Nasal cavity respiratory epithelium epithelial cell of viscerocranial mucosa (primary cell): ENCODE measurements at places on chromosomes 12 and 14. TPM values are rescaled to one million over a fixed set of nuclear protein-coding genes. Genes with fewer than 3 reads are reported as not detected.

Gene HHIPL1
- 1.0 and 1.7 TPM in 2 replicates for total RNA-seq

Gene TAC3
- not detected in 2 replicates for total RNA-seq

Gene VAMP1
- total RNA-seq, result 1.6 and 2.1 TPM in 2 replicates

Gene TSPAN19
- total RNA-seq, result not detected in 2 replicates

Gene PCED1B
- 1.7 and 2.6 TPM in 2 replicates for total RNA-seq

Gene KRT5
- 6,718 and 16,450 TPM in 2 replicates for total RNA-seq

Gene A2ML1
- 45.6 and 135 TPM in 2 replicates for total RNA-seq

Gene SPIC
- not detected in 2 replicates for total RNA-seq

Gene CYP46A1
- 0.07 TPM in 1 of 2 replicates, not detected in the other for total RNA-seq

Gene DIO2
- total RNA-seq, result 0.07 and 0.68 TPM in 2 replicates

Gene FGF6
- not detected in 2 replicates for total RNA-seq

Gene OSGEP
- total RNA-seq, result 15.0 and 17.6 TPM in 2 replicates

Gene LYSET
- 14.0 and 15.4 TPM in 2 replicates for total RNA-seq

Gene CLEC1A
- total RNA-seq, result not detected in 2 replicates

Gene PAH
- total RNA-seq, result not detected in 2 replicates

Gene GPR135
- total RNA-seq, result 0.34 and 1.6 TPM in 2 replicates

Gene TMEM63C
- 1.4 and 7.9 TPM in 2 replicates for total RNA-seq

Gene TMEM229B
- 0.68 and 4.8 TPM in 2 replicates for total RNA-seq

Gene MYO1H
- under 0.01 TPM in 1 of 2 replicates, not detected in the other for total RNA-seq

Gene PZP
- total RNA-seq, result not detected in 2 replicates

Gene OR4E1
- total RNA-seq, result not detected in 2 replicates

Gene CNTN1
- 0.21 and 1.0 TPM in 2 replicates for total RNA-seq

Gene GPR84
- total RNA-seq, result 0.07 TPM in 1 of 2 replicates, not detected in the other

Gene SNX6
- 110 and 121 TPM in 2 replicates for total RNA-seq

Gene BATF
- total RNA-seq, result 9.6 TPM in 1 of 2 replicates, not detected in the other

Gene SLC6A15
- total RNA-seq, result 40.5 and 86.1 TPM in 2 replicates

Gene KLRD1
- under 0.01 and 0.50 TPM in 2 replicates for total RNA-seq

Gene DDX51
- 8.2 and 9.1 TPM in 2 replicates for total RNA-seq

Gene PGAM5
- total RNA-seq, result 63.9 and 80.0 TPM in 2 replicates

Gene GPRC5D
- not detected in 2 replicates for total RNA-seq

Gene RHEBL1
- 0.36 and 1.0 TPM in 2 replicates for total RNA-seq

Gene TAS2R8
- 0.14 TPM in 1 of 2 replicates, not detected in the other for total RNA-seq

Gene LARP4
- total RNA-seq, result 52.3 and 77.5 TPM in 2 replicates

Gene TAS2R9
- 0.14 TPM in 1 of 2 replicates, not detected in the other for total RNA-seq

Gene ATG2B
- total RNA-seq, result 12.0 and 19.5 TPM in 2 replicates

Gene RPS6KL1
- total RNA-seq, result 0.43 and 9.6 TPM in 2 replicates

Gene LMNTD1
- total RNA-seq, result 0.14 TPM in 1 of 2 replicates, not detected in the other

Gene RTL1
- not detected in 2 replicates for total RNA-seq

Gene DYNLL1
- 281 and 342 TPM in 2 replicates for total RNA-seq

Gene KERA
- total RNA-seq, result not detected in 2 replicates

Gene FKBP4
- 84.4 and 99.9 TPM in 2 replicates for total RNA-seq

Gene PIANP
- not detected in 2 replicates for total RNA-seq

Gene SH2B3
- 3.8 and 8.1 TPM in 2 replicates for total RNA-seq

Gene KRT7
- total RNA-seq, result 655 and 771 TPM in 2 replicates

Gene AKAP3
- total RNA-seq, result 1.0 and 1.7 TPM in 2 replicates

Gene NT5DC3
- total RNA-seq, result 17.8 and 19.0 TPM in 2 replicates

Gene PLCZ1
- not detected in 2 replicates for total RNA-seq

Gene PRH2
- 0.34 TPM in 1 of 2 replicates, not detected in the other for total RNA-seq

Gene CLECL1
- not detected in 2 replicates for total RNA-seq

Gene HECTD1
- 393 and 444 TPM in 2 replicates for total RNA-seq

Gene GALNT4
- 7.2 and 13.2 TPM in 2 replicates for total RNA-seq

Gene SPRYD3
- 24.3 and 25.5 TPM in 2 replicates for total RNA-seq

Gene GPD1
- total RNA-seq, result under 0.01 and 0.07 TPM in 2 replicates

Gene CLEC12A
- not detected in 2 replicates for total RNA-seq

Gene NUP37
- 21.5 and 38.8 TPM in 2 replicates for total RNA-seq
